ENCODE measurements at places on chromosomes 1 and 21.

GRCh38 chr1:183070923-183071618 lies 47.9 kb downstream of the LAMC1 start:
- DNase-seq = no peak

DNA sequence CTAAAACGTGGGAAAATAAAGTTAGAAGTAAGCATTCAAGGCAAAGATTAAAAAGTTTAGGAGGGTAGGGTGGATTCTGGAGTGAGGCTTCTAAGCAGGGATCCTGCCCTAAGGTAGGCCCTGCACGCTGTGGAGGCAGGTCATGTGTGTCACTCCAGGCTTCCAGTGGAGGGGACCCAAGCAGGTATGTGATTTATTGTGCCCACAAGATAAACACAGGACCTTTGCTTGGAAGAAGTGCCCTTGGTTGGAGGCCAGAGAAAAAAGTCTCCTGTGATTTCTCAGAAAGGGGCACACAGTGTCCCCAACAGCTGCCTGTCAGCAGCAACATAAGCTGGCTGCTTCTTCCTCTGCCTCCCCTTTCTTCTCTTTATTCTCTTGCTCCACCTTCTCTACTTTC lies 110.8 kb downstream of the FOXD2 start:
- no peak for DNase-seq

GRCh38 chr21:37413553-37414291 lies 47.1 kb downstream of the DYRK1A start:
- DNase-seq = no peak

DNA sequence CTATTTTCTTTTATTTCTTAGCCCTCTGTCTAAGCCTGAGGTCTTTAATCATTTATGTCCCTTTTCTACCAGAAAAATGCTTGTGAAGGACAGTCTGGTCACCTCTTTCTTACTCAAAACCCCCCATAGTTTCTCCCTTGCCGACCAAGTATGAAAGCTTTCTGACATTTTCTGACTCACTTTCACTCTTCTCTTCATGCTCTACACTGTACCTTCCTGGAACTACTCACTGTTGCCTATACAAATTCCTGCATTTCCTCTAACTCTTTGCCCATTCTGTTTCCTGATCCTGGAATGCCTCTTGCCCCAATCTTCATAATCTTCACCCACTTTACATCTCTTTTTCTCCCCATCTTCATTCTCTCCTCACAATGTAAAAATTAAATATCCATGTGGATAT lies 380.0 kb downstream of the HHIPL2 start:
- no peak for DNase-seq

DNA sequence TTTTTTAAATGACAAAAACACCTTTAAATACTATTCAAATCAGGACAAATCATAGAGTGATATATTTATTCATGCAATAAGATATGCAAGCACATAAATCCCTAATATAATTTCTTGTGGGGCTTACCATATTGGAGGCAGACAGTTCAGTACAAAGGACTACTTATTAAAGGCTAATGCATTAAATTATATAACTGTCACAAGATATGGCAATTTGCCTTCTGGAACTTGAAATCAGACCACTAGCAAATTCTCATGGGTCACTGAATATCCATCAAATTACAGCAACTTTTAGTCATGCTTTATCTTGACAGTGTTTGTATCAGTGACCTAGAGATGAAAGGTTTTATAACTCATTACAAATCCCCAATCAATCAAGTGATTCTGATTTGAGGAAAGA lies 54.1 kb upstream of the NCAM2 start:
- no peak for DNase-seq

- no peak for DNase-seq
Measured at GRCh38 chr1:25720624-25721023, 79.4 kb upstream of the SELENON start.

DNA sequence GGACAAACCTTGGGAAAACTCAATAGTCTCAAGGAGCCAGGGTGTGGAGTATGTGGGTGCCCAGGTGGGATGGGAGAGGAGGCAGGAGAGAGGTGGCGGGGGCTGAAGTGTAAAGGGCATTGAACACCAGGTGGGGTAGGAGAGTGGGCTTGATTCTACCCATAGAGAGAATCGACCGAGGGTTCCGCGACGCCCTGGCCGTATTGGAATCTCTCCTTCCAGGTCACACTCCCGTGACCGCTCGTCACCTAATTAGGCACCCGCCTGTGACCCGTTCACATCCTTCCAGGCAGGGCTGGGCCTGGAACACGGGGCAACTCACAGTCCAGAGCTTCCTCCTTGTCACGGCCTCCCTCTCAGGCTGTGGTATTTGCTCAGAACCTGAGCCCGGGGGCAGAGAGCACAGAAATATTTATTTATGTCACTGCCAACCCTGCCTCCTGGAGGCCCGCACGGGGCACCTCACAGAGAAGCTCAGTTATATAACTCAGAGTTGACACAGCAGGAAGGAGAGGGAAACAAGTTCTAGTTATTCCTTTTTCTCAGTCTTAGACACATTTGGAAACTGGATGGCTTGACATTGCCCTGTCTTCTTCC lies 12.0 kb downstream of the NCMAP start:
- no peak for DNase-seq

GRCh38 chr1:92797297-92797696 lies 12.4 kb upstream of the EVI5 start:
- no peak for DNase-seq

DNA sequence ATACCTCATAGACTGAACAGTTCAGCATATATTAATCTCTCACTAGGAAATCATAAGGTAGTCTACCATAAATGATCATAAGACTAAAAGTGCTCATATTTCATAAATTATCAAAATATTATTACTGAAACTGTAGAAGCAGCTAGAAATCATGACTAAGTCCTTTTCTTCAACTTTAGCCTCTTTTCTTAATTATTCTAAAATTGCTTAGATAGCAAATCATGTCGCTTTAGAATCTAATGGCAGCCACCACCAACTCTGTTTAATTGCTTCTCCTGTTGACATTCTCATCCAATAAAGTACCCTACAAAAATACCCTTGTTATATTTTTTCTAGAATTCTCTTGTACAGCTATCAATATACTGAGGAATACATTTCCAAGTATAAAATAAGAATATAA lies 102.9 kb downstream of the DENND1B start:
- DNase-seq = no peak
